ENCODE measurements at places on chromosomes 12 and 14. TPM values are rescaled to one million over a fixed set of nuclear protein-coding genes. Genes with fewer than 3 reads are reported as not detected.

Gene NKX2-1
- polyA plus RNA-seq, result not detected

Gene IRF9
- 104 TPM for polyA plus RNA-seq

Gene ADAM21
- 0.09 TPM for polyA plus RNA-seq

GRCh38 chr14:101821528-101821927 lies 60.0 kb downstream of the PPP2R5C start:
- no peak for DNase-seq

DNA sequence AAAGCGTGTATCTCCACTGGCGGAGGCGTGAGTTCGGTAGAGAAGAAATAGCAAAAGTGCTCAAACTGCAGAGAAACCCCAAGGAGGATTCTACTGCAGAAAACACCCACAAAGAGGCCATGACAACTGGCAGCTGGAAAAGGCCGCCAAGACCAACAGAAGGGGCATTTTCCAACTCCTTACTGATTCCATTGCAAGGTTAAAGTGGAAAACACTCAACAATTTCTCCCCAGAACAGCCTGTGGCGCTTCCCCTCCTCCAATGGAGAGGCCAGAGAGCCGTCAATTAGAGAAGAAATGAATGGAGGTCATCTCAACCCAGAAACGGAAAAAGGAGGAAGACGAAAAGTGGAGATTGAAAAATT lies 618 bp upstream of the ANKRD52 start:
- no peak for DNase-seq

GRCh38 chr14:21026274-21026987 lies 1.6 kb upstream of the NDRG2 start:
- DNase-seq, result no peak

Measured in large intestine (tissue), 12 donors.